GF-D8 (cell line): ENCODE measurements at places on chromosomes 13 and 19.

DNA sequence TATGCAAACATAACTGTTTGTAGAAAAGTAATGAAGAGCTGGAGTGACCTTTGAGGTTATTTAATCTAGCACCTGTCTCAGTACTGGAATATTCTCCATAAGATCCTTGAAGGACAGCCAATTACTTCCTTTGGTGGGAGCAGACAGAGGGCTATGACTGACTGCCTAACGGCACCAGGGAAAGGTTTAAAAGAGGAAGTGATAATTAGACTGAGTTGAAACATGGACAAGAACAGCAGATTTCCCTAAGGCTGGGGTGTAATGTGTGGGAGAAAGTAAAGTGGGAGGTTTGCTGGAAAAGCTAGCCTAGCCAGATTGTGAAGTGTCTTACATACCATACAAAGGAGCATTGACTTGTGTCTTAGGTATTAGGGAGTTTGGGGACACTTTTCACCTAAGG lies 191.3 kb upstream of the PCDH9 start:
- DNase-seq = no peak

GRCh38 chr13:20494656-20495055 lies 31.0 kb downstream of the CRYL1 start:
- no peak for DNase-seq

GRCh38 chr19:18279516-18280246 lies 1.7 kb downstream of the JUND start:
- DNase-seq = peak; percentile 85

DNA sequence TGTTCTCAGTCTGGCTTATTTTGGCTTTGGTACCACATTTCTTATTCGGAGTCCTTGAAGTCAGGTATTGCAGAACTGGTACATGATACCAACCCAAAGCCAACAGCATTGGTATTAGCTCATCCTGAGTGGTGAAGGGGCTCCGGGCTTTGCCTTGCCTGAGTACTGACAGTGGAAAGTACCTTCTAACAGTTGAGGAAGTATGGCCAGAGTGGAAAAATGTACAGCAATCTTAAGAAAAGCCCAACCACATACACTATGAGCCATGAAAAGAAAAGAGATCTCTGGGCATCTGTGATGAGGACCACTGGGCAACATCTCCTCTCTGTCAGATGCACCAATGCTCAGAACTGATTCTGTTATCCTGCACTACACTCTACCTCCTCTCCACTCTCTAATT lies 8.3 kb downstream of the LCP1 start:
- peak; percentile 77 for DNase-seq

DNA sequence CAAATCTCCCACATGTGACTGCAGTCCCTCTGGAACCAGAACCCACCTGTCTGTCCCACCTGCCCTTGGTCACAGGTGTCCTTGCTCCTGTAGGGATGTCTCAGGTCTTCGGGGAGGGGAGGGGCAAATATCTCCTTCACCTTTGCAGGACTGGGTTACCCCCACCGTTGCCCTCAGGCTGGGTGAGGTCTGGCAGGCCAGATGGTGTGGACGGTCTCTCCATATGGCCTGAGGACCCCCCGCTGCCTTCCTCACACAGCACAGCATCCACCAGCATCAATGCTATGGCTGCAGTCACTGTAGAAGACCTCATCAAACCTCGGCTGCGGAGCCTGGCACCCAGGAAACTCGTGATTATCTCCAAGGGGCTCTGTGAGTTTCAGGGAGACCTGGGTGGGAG lies 10.0 kb downstream of the SLC5A5 start:
- no peak for DNase-seq

GRCh38 chr19:1567116-1567847 lies 843 bp downstream of the MEX3D start:
- no peak for DNase-seq

DNA sequence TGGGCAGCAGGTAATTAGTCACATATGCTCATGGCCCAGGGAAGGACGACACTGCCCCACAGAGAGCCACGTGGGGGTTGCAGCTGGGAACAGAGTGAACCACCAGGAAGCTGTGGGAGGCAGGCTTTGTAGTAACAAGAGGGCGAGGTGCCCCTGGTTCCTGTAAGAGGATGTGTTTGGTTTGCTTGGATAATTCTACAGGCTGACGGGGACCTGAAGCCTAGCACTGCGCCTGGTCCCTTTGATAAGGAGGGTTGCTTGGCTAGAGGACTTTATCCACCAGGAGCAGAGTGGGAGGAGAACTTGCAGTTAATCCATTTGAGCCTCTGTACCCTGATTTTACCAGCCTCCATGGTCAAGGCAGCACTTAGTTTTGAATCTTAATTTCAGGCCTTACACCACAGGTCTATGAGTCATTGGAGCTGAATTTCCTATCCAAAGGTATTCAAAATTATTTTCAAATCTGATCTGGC lies 67.4 kb upstream of the CLDN10 start:
- DNase-seq = peak; percentile 75
